ENCODE measurements at places on chromosomes 1 and 21.

GRCh38 chr1:89198491-89199072 is at the start of gene GBP4:
GBP4 (minus strand) TSS chr1:89198942; CDS start chr1:89198834, 108 bp downstream.
- DNase-seq: no peak

DNA sequence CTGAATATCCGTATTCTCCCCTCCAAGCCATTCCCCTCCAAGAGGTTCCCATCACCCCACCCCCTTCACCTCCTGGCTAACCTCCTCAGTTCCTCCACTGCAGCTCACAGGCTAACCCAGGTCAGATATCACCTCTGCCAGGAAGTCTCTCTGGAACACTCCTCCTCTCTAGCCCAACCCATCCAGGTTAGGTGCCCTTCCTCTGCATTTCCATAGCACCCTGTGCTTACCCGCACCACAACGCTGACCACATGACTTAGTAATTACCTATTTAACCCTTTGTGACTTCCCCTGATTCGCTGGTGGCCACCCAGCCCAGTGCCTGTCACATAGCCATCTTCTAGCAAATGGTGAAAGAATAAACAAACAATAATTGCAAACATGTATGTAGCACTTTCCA is 49.5 kb upstream of the IFFO2 start:
- DNase-seq: no peak

GRCh38 chr1:85374160-85374559 is 90.8 kb downstream of the DDAH1 start:
- DNase-seq: no peak

DNA sequence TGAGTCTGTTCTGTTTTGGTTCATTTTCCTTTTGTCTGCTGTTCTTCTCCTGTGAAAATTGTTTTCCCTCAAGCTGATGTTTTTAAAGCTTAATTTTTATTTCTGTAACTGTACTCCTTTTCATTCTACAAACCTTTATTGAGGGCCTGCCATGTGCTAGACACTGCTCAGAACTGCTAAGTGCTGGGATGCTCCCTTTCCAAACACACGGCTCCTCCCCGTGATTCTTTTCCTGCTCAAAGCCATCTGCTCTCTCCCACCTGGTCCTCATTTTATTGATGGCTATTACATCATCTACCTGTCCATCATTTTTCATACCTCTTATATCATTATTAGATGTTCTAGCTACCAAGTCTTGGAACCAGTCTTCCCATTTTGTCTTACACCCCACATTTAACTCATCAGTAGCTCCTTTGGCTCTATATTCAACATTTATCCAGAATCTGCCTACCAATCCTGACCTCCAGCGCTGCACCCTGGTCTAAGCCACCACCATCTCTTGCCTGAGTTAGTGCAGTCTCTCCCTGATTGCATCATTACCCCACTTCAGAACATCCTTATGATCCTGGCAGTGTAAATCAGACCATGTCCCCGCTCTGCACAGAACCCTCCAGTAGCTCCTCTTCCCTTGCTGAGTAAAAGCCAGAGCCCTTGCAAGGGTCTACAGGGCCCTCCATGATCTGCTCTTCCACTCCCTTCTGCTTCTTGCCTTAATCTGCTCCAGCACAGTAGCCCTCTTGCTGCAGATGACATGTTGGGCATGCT is 118.1 kb downstream of the CACNA1E start:
- no peak for DNase-seq

- no peak for DNase-seq
Observed at GRCh38 chr1:156700736-156701531, 4.4 kb downstream of the CRABP2 start.

DNA sequence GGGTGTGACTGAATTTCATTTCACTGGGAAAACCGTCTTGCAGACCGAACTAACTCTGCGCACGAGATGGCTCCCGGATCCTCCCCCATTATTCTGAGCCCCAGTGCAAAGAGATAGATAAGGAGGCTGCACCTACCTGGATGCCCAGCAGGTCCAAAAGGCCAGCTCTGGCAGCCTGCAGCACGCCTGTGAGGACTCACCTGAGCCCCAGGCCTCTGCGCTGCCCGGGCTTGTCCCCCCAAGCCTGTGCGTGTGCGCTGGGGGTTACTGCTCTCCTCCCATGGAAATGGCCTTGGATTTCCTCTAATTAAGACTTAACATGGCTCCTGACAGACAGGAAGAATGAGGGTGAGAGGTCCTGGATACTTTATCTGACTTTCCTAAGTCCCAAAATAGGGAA is 83.4 kb downstream of the MDM4 start:
- DNase-seq: no peak

DNA sequence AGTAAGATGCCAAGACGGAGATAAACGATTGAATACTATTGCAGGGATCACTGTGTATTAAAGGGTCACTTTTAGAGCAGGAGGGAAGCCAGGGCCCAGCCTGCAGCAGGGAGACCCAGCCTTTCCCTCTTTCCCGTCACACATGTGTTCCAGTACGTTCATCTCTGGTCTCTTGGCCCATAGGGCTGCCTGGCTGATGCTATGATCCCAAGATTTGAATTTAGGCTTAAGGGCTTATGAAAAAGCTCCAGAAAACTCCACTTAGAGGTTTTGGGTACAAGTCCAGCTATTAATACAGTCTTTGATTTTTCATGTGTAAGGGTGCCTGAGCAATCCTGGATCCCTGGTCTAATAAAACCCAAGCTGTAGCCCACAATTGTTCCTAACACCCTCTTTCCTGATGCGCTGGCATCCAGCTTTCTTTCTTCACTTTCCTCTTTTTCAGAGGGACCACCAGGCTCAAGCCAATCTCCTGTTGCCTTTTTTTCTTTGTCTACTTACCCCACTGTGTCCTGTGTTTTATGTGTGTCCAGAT is 359.6 kb upstream of the USP24 start:
- no peak for DNase-seq

DNA sequence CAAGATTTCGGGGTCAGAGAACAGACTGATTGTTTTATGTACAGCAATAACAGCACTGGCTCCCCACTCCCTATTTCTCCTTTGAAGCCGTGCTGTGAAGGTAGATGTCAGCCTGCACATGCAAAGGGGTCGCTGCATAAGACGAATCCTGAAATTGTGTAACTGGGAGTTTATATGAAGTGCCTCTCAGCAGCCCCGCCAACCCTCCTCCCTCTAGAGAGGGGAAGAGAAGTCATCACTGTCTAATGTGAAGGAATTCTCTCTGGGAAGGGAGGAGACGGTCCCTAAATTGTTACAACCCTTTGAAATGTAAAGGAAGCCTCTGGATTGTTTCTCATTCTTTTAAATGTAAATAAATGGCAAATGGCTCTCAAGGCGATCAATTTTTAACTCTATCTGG is 545.3 kb downstream of the PLA2G4A start:
- DNase-seq: no peak

GRCh38 chr1:67586596-67586995 is 98.4 kb upstream of the GADD45A start:
- no peak for DNase-seq

DNA sequence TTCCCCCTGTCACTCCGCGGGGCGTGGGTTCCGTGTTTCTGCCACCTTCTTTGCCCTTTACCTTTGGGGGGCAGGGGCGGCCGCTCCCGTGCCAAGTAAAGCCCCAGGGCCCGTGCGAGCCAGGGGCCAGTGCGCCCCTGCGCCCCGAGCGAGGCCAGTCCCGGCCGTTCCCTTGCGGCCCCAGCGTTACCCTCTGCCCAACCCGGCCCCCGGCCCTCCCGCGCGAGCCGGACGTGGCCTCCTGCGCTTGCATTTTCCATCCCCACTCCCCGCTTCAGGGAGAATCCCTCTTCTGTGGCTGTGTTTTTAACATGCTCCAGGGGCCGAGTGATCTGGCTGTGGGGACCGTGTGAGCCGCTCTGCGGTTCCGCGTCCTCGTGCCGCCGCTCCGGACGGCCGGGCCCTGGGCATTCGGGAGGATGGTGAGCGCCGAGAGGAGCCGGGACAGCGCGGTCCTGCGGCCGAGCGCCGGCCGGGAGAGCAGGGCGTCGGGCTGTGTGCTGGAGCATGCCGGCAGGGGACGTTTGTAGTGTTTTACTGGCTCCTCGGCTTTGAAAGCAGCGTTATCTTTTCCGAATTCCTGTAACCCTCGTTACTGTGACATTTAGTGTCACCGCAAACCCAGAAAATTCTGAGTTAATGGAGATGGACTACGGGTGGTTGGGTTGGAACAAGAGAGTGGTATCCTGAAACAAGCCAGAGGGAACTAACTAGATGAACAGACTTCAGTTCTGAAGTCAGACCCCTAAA is 1.0 kb downstream of the GALNT2 start:
- peak; percentile 38 for DNase-seq

- no peak for DNase-seq
Observed at GRCh38 chr1:93686504-93687250, 5.0 kb upstream of the BCAR3 start.

DNA sequence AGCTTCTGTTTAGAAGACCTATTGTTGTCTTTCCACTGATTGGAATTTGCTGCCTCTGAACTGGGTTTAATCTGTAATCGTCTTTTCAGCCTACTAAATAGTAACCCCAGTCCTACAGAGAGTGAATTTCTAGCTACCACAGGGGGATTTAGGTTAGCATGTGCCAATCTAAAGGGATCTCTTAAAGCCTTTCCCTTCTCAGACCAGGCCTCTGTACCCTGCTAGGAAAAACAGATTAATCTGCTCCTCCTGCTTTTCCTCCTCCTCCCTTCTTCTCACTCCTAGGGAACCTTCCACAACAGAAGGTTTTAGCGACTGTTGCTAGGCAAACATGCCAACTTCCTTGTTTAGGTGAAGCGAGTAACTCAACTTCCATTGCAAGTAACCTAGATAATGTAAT is 1.3 kb upstream of the RC3H1 start:
- DNase-seq: peak; percentile 41

DNA sequence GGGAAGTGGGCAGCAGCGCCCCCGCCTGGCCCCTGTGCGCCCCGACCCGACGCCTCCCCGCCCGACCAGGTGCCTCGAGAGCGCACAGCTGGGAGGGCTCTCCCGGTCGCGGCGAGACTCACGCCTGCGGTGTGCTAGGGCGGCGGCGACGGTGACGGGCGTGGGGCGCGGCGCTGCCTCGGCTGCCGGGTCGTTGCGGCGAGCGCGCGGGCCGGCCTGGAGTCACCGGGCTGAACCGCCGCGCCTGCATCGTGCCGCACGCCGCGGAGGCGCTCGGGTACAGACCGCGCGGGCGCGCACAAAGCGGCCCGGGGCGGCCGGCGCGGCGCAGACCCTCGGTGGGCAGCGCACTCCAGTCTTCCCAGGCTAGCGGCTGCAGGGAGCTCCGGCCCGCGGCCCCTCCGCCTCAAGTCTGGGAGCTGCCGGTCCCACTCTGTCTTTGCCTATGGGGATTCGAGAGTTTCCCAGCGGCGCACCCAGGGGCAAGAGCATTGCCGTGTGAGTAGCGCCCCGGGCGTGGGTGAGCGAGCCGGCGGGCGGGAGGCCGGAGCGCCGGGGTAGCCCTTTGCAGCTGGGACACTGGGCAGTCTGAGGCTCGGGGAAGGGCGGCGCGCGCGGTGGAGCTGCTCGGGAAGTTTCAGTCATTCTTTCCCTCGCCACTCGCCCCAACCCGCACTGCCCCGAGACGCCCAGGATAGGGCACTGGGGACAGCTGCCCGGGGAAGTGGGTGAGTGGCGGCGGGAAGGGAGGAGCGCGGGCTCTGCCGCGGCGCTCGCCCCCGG is at the start of gene SLC35F3:
TSS of gene SLC35F3 (plus strand) at position 44 of the 783 bp plus-strand sequence.
- peak; percentile 9 for DNase-seq

DNA sequence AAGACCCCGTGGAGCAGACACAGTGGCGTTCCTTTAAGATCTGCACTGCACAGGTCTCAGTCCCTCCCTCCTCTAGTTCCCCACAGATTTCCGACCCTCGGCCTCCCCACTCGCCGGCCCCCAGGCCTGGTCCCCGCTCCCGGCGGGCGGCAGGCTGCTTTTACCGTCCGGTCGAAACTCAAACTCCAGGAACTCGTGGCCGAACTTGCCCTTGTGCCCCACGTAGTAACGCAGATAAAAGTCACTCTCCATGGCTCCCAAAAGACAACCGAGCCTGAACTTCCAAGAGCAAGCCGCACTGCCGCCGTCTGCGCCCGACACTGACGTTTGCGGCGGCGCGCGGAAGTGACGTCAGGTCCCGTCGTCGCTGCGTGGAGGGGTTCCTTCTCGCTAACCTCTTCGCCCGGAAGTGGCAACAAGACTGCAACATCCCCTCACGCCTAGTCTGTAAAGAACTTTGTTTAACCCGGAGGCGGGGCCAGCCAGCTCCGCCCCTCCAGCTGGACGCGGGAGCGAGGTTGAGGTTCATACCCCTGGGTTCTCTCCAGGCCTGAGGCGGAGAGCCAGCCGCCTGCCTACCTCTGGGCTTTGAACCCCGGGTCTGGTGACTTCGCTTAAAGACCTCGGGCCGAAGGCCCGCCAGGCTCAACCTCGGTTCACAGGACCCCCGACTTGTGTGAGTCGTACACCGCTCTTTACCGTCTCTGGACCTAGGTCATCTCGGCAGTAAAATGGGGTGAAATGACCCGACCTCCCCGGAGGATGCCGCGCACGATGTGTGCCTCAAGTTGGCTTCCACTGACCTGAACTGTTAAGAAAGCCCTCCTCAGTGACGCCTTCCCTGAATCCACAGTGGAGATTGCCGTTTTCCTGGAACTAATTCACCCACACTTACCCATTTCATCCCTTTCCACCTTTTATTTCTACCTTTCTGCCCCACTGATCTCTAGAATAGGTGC is at the start of gene MAGOH:
TSS of gene MAGOH (minus strand) at position 322 of the 959 bp plus-strand sequence. CDS start at position 252, 70 bp downstream.
- peak; percentile 97 for DNase-seq

Measured in A673 (cell line).